Activated T-helper 1 cell treated with Interleukin-2 at 50 U/mL for 16 hours (primary cell): ENCODE measurements at places on chromosomes 6 and 20.

- DNase-seq, result no peak
These were observed 506.4 kb upstream of the JAG1 start for GRCh38 chr20:11180186-11180585.

DNA sequence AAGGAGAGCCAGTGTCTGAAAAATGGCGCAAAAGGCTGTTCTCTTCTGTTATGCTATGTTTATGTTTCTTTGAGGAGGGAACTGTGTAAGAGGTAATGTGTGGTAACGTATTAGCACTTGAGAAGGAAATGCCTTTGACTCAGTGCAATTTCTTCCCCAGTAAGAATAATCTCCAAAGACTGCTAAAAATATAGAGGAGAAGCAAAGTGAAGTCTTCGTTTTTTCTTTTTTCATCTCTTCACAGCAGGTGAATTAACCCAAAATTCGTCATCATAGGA lies 47.1 kb upstream of the IFNGR1 start:
- no peak for DNase-seq

- no peak for DNase-seq
These were observed 40.5 kb downstream of the FAM120B start for GRCh38 chr6:170347091-170347490.

DNA sequence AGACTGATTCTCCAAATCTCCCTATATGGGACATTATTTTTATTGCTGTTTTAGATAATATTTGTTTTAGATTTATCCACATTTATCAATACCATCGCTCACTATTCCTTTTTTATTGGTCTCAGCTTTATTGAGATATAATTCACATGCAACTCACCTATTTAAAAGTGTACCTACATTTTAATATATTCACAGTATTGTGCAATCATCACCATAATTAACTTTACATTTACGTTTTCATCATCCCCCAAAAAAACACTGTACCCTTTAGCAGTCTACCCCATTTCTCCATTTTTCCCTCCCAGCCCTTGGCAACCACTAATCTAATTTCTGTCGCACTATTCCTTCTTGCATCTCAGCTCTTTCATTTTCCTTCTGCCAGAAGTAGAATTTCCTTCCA lies 110.8 kb upstream of the HDAC2 start:
- no peak for DNase-seq

DNA sequence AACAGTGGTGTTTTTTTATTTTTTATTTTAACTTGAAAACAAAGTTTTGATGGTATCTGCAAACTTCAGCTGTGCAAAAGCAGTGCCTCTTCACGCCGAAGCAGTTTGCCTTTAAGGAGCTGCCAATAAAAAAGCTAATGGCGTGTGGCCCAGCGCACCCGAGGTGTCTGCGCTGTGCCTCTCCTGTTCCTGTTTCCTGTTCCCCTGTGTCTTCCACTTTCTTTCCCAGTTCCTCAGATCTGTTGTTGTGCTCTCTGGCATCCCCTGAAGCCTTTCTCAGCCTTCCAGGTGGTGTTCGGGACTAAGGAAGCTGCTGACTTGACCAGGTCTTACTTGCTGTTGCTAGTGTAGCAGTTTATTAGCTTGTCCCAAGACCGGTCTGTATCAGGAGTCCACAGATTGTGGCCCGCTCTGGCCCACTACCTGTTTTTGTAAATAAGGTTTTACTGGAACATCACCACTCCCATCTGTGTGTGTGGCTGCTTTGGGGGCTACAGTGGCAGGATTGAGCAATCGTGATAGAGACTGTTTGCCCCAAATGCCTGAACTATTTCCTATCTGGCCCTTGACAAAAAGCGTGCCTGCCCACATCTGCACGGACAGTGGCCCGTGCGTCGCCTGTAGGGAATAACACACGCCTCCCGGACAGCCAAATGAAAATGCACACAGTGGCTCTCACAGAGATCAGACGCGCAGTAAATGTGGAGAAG lies 178.3 kb downstream of the TMEM242 start:
- DNase-seq, result no peak

DNA sequence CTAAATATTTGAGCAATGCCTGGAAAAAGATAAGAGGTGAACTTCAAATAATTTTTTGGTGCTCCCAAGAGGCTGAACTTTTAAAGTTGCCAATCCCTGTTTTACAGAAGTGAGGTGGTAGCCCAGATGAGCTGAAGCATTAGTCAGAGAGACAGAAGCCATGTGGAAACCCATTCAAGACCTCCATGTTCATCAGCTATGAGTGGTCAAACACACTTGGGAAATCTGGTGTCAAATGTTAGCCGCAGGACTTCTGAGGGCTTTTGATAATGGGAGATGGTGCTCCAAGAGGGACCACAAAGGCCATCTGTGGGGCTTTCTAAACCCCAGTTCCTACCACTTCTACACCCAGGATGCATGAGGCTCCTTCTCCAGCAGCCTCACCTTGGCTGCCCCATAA lies 77.5 kb upstream of the MRPS10 start:
- DNase-seq, result no peak

- DNase-seq, result no peak
These were observed 27.0 kb upstream of the ZBP1 start for GRCh38 chr20:57647006-57647932.

- no peak for DNase-seq
These were observed 23.8 kb downstream of the NKX2-2 start for GRCh38 chr20:21490105-21490504.

DNA sequence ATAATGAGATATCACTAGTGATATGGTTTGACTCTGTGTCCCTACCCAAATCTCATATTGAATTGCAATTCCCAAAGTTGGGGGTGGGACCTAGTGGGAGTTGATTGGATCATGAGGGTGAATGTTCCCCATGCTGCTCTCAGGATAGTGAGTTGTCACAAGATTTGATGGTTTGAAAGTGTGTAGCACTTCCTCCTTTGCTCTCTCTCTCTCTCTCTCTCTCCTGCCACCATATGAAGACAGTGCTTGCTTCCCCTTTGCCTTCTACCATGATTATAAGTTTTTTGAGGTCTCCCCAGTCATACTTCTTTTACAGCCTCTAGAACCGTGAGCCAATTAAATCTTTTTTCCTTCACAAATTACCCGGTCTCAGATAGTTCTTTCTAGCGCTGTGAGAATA lies 1002.0 kb upstream of the ADGRB3 start:
- no peak for DNase-seq

- no peak for DNase-seq
These were observed 191.6 kb upstream of the PRDM1 start for GRCh38 chr6:105894556-105894955.

- DNase-seq, result no peak
These were observed 62.6 kb downstream of the AK9 start for GRCh38 chr6:109628158-109629000.

GRCh38 chr6:23003671-23004467 lies 434.5 kb downstream of the HDGFL1 start:
- no peak for DNase-seq

- DNase-seq, result peak; percentile 18
These were observed 8.6 kb downstream of the AARS2 start for GRCh38 chr6:44304282-44305199.

DNA sequence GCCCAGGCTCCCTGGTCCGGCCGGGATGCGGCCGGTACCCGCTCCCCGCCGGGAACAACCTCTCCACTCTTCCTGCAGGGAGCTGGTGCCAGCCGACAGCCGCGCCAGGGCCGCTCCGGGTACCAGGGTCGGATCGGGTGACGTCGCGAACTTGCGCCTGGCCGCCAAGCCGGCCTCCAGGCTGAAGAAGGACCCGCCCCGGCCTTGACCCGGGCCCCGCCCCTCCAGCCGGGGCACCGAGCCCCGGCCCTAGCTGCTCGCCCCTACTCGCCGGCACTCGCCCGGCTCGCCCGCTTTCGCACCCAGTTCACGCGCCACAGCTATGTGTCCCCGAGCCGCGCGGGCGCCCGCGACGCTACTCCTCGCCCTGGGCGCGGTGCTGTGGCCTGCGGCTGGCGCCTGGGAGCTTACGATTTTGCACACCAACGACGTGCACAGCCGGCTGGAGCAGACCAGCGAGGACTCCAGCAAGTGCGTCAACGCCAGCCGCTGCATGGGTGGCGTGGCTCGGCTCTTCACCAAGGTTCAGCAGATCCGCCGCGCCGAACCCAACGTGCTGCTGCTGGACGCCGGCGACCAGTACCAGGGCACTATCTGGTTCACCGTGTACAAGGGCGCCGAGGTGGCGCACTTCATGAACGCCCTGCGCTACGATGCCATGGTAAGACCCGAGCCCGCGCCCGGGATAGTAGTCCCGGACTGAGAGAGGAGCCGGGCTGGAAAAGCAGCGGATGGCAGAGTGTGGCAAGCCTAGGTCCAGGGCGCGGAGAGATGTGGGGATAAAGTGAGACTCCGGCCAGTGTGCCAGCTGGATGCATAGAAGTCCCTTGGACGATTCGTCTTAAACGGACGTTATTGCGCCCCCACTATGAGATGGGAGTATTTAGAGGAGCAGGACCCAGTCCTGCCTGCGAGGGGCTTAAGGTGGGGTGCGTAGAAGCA lies at the start of gene NT5E:
Gene NT5E (plus strand): TSS at position 266 of the 942 bp plus-strand sequence. CDS start 57 bp downstream, at position 323.
- DNase-seq, result peak; percentile 3

DNA sequence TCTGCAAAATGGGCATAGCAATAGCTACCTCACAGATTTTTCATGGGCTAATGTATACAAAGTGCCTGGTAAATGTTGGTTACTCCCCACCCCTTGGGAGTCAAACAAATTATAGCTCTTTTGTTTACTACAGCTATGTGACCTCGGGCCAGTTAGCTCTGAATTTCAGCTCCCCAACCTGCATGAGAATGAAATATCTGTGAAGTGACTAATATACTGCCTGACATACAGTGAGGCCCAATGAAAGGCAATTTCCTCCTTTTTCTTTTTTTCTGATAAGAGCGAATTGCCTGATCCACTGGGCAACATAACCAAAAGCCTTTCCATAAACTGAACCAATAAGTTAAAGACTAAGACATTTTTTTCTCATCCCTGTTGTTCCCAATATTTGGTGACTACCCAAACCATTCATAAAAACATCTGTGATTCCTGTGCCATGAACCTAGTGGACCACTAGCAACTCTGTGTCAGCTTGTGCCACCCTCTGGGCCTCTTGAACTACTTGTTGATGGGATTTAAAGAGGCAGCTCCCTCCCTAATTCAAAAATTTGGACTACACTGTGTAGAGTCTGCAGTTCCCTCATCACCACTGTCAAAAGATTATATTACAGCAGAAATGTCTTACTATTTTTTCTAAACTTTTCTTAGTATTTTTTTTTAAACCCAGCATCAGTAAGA lies 91.9 kb upstream of the TMEM30A start:
- DNase-seq, result no peak

- no peak for DNase-seq
These were observed 57.9 kb downstream of the SESN1 start for GRCh38 chr6:109036574-109037294.

GRCh38 chr6:15511248-15512125 lies 151.3 kb downstream of the DTNBP1 start:
- no peak for DNase-seq

DNA sequence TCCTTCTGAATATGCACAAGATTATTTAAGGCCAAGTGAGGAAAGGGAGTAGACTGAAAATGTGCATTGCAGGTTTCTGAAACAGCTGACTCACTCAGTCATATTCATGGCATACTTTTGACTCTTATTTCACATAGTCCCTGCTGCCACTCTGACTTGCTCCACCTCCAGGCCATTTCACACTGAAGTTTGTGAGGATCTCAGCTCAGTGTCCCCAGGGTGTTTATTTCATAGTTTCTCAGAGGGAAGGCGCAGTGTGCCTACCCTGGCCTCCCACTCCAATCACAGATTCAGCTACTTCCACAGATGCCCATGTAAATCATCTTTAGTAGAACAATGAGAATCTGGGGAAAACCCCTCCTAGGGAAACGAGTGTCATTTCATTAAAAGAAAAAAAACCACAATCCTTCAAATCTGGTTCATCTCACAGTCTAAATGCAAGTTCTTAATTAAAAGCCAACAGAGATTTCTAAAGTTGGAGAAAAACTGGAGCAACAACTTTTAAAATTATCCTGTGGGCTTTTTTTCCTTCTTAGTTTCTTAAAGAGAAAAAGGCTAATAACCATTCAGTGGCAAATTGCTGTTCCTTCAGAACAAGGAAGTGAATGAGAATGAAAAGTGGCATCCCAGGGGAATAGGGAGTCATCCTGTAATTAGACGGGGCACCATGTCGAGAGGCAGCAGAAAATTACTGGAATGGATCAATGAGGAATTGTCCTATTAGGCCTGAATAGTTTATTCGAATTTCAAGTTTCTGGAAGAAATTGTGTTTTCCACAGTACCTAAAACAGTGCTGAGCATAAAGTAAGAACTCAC lies 133.6 kb downstream of the TFAP2B start:
- DNase-seq, result no peak

DNA sequence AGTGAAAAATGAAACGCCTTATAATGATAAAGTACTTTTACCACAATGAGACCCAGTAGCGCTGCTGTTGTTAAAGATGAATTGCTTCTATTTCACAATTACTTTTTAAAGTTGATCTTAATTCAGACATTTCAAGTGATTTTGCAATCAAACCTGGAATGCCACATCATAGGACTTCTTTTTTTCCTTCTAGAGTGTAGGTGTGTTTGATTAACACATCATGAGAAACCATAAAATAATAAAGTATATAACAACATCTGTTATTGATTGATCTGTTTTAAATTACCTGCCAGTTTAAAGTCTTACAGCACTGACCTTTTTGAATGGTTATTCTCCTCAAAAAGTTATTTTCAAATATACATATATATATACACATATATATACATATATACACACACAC lies 38.6 kb downstream of the HEBP2 start:
- DNase-seq, result no peak

GRCh38 chr6:89559487-89559886 lies 79.1 kb downstream of the LYRM2 start:
- DNase-seq, result no peak

- no peak for DNase-seq
These were observed 5.0 kb downstream of the JAG1 start for GRCh38 chr20:10668677-10669368.

DNA sequence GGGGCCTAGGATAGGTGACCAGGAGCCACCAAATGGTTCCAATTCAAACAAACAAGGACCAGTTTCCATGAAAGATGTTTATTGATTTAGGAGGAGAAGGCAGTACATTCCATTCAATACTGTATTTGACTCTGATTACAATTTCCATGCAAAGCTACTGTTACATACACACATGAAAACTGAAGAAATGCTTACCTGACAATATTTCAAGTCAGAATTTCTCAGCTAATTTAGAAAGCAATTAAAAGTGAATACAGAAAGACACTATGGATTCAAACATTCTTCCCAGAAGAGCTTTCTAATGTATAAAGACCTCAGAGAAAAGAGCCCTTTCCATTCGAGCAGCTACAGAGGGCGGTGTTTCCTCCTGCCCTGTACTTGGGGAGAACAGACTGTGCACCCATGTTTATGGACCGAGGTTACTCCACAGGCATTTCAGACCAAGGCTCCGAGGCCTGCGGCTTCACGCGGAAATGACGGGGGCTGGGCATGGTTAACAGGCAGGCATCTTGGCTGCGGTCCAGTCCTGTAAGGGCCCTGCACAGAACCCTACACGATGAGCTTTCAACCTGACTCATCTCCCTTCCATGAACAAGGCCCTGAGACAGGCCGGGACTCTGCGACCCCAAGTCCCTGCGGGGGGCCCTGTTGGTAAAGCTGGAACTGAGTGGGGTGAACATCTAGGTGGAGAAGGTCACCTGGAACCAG lies 25.7 kb upstream of the TCFL5 start:
- DNase-seq, result no peak
